ENCODE measurements at places on chromosomes 4 and X. TPM values are rescaled to one million over a fixed set of nuclear protein-coding genes. Genes with fewer than 3 reads are reported as not detected.
A peak's percentile ranks its signal among the peaks of the same experiment; 100 is the strongest.

Gene RNF128
- 2.1 TPM for polyA plus RNA-seq

Gene FAM53A
- 4.5 TPM for polyA plus RNA-seq

Gene MAGIX
- 1.5 TPM for polyA plus RNA-seq

Gene CLIC2
- polyA plus RNA-seq = 12.4 TPM

Gene HAUS7
- polyA plus RNA-seq = 27.1 TPM

Gene GYPE
- 14.2 TPM for polyA plus RNA-seq

- no peak for DNase-seq
Observed at GRCh38 chr4:156734965-156735895, 236.4 kb downstream of the PDGFC start.

DNA sequence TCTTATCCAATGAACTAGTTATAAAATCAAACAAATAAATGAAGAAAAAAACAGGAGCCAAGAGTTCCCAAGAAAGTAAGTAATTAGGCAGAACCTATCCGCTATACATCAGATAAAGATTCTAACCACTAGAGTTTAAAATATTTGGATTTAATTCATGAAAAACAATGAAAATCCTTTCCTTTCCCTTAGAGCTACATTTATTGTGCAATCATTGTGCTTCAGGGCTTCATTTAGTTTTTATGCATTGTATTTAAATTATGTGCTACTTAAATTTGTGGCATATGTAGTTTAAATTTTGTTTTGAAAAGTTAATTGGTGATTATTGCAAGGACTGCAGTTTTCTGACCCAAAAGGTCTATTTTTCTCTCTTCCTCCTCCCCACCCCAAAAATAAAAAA, 17.9 kb downstream of the GNRHR start:
- no peak for DNase-seq

DNA sequence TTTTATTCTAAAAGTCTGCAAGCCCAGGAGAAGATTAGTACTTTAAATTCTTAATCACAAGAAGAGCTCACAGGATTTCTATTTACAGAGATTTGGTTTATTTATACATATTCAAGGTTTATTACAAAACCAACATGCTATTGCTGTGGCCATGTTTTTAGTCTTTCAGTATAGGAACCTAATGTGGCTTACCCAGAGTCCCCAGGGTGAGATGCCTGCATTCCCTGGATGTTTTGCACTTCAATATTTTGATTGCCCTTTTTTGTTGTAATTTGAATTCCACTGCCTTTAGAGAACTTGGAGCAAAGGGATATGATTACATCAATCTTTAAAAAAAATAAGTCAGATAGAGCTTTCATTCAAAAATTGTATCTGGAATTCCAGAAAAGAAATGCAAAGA, 146.0 kb upstream of the FRMPD4 start:
- no peak for DNase-seq

DNA sequence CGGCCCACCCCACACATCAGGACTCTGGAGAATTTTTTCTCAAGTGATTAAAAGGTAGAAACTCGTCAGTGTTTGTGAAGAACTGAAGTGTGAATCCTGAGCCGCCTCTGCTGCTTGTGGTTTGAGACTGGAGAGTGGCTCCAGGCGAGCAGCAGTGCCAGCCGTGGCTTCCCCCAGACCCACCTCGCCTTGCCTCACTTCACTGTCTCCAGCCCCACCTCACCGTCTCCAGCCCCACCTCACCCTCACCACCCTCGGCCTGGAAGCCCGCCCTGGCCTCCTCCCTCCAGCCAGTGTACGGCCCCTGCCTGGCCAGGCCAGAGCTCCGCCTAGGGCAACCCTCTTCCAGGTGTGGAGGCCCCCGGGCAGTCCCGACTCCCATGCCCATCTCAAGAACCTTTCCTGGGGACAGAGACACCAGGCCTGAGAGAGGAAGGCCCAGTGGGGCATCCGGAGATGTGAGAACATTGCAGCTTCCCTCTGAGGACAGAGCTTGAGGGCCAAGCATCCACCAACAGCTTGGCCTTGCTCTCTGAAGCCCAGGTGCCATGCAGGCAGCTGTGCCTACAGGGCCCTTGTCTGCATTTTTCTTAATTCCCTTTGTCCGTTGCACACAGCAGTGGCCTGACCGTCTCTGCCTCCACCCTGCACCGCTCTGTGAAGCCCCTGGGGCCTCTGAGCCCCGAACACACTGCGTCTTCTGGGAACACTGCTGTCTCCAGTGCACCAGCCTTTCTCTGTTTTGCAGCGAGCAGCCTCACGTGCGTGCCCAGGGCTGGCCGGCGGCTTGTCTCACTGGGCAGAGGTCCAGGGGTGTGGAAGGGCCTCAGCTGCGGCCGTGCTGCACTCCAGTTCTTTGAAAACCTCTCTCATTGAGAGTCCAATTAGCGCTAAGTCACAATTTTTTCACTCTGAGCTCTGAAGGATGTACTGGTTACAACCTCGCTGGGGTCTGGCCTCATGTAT, 13.8 kb downstream of the SH3BP2 start:
- no peak for DNase-seq

DNA sequence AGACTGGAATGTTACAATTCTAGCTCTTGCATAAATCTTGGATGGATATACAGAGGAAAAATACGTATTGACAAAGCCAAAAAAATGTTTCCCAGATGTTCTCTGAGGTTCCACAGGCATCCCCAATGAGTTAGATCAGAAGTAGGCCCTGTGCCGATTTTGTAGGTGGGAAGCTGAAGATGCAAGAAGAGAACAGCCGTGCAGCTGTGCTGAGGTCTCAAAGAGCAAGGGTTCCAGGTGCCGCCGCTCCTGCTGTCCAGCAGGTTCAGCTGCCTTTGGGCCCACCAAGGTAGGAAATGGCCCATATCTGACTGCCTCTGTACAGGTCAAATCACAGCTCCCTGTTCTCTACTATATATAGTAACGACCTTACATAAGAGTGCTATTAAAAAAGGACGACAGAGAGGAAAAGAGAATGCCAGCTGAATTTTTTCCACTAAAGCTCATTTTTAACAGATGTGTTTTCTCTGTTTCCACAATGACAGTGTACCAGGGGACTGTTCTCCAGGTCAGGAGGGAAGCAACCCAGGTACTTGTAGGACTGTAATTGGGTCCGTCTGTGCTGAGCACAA, 155.6 kb downstream of the CBR4 start:
- no peak for DNase-seq

DNA sequence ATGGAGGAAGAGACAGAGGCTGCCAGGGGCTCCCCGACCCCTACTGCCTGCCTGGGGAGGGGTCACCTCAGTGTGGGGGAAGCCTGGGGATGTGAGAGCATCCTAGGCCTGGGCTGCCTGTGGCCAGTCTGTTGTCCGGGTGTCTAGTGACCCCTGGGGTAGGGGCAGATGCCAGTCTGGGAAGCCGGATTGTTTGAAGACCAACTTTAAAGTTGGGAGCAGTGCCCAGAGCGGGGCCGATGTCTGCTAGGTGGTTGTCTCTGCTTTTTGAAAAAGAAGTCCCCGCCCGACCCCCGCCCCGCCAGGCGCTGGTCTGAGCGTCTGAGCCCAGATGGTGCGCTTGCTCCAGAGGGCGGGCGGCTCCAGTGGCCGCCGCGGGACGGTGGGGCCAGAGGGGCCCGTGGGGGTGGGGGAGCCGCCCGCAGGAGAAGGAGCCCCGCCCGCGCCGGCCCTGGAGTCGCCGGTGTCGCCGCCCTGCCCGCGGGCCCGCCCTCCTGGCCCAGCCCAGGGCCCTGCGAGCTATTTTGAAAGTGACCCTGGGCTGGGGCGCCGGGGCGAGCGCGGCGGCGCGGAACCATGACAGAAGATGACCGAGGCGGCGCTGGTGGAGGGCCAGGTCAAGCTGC, at the start of gene DOK7:
TSS of gene DOK7 (plus strand) at position 517 of the 626 bp plus-strand sequence. CDS start at position 587, 70 bp downstream.
- DNase-seq = no peak

DNA sequence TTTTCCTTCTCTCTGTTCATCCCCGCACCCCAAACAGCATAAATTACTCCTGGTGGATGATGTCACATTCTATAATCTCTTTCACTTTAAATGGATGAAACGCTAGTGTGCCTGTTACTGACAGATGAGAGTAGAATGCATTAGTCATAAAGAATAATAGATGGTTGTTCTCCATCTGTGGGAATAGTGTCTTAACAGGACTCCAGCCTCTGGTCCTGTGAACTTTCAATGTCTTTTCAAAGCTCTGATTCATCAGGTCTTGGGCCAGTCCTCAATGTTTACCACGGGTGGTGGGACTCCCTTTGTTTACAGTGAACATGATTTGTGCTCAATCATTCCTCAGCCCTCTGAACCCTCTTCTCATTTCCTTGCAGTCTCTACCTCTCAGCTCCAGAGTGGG, 182.6 kb downstream of the GABRB1 start:
- no peak for DNase-seq

DNA sequence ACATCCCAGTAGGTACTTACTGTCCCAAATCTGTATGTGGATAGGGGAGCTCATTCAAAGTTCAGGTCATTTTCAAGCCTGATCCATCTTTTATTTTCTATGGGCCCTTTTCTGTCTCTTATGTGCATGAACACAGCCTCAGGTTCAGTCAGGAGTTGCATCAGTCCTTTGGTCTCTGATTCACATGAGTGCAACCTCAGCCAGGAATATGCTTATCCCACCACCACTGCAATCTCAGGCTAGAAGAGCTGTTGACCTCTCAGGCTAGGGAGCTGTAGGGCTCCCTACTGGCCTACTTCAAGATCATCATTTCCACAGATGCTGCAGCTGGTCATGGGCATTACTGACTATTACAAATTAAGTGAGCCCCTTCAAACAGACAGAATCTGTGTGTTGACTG, 27.2 kb downstream of the AASDH start:
- no peak for DNase-seq

- no peak for DNase-seq
Observed at GRCh38 chr4:53809816-53810215, 218.5 kb upstream of the LNX1 start.

GRCh38 chrX:55326985-55327384, 62.3 kb upstream of the PAGE3 start:
- peak; percentile 9 for DNase-seq

- peak; percentile 19 for DNase-seq
Observed at GRCh38 chrX:16462912-16463311, 187.0 kb upstream of the S100G start.

DNA sequence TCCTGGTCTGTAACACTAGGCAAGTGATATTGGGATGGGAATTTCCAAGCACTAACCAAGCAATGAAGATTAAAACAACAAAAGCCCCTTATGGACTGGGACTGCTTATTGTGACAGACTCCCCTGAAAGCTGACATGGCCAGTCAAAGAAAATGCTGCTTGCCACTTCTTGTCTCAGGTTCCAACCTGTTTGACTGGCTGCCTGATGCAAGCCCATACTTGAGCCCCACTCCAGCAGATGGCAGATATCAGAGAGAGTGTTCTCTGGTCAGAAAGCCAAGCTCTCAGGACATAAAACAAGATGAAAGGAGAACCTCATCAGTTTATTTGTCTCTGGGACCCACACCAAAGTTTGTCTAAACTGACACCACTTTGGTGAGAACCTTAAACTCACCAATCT, 15.5 kb upstream of the IGBP1 start:
- DNase-seq = no peak

DNA sequence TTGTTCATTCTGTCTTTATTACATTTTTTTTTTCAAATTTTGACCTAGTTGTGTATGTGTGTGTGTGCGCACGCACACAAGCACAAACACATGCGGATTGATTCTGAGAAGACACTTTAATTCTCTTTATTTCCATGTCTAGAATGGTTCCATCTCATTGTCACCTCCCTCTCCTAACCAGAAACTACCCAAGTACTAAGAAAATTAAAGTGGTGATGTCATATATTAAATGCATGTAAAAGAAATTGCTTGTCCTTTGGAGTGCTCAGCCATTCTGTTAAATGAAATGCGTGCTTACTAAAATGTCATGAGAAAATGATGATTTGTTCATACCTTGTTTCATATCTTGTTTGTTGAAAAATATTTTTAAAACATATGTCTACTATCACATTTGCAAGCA, 1297.0 kb upstream of the TENM3 start:
- DNase-seq = no peak

GRCh38 chrX:22803353-22803752, 196.4 kb upstream of the DDX53 start:
- no peak for DNase-seq

GRCh38 chrX:39952989-39953388, 144.8 kb downstream of the BCOR start:
- no peak for DNase-seq

DNA sequence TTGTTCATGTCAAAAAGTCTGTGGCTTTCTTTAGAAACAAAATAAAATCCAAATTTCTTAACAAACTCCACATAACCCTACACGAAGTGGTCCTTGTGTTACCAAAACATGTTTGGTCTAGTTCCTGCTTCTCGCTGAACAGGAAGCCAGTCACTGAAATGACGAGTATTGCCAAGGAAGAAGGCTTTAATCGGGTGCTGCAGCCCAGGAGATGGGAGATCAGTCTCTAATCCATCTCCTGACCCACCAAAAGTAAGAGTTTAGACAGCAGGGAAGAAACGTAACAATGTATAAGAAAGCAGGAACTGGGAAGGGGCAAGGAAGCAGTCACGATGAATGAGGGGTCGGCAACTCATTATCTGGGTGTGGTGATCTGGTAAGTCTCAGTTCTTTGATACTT, 144.6 kb upstream of the MAP9 start:
- no peak for DNase-seq

- DNase-seq = no peak
Observed at GRCh38 chr4:140355288-140355687, 18.2 kb upstream of the SCOC start.

DNA sequence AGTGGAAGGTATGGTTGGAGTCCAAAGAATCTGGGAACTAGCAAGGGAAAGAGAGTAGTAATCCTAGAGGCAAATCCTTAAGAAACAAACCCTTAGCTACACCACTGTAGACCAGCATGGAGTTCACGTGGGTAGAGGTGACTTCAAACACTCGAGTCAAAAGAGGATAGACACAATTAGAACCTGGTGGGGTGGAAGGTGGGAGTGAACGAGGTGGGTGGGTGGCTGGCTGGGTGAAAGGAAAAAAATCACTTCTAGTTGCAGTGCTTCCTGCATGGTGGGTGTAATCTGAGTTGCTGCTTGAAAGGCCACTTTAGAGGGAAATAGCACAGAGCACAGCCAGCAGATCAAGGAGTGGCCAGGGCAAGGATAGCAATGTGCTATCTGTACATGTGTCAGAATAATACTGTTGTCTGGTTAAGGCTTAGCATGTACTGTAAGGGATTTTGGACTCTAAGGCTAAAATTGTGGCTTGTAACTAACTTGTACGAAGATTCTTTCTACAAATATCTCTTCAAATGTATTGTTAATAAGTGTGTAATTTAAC, 356.2 kb downstream of the GRIA2 start:
- DNase-seq = no peak

- DNase-seq = no peak
Observed at GRCh38 chr4:2277956-2278355, 16.0 kb upstream of the MXD4 start.

DNA sequence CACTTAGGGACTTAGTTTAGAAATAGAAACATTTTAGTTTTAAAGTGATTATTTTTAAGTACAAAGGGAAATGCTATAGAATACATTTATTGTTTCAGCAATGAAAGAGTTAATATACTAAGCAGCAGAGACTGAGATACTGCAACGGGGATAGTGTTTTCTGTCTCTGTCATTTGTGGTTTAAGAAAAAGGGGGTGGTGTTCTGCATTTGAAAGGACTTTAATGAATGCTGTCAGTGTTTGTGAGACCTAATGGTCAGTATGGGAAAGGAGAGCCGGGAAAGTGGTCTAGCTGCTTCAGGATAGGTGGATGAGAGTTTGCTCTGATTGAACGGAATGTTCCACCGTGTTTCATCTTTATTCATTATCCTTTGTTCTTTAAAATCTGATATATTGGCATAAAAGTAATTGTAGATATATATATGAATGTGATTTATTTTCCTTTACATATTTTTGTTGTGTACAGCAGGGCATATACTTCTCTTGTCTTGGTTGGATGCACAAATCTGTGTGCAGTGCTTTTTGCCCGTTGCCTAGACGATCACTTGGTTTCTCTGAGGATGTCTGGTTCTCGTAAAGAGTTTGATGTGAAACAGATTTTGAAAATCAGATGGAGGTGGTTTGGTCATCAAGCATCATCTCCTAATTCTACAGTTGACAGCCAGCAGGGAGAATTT, at the start of gene KLHL5:
TSS of gene KLHL5 (plus strand) at position 139 of the 676 bp plus-strand sequence. CDS start at position 560, 421 bp downstream.
- DNase-seq = no peak
